ENCODE measurements at places on chromosomes 7 and 10.

GRCh38 chr10:118481871-118482270 is 113.6 kb downstream of the PRLHR start:
- no peak for DNase-seq

- no peak for DNase-seq
Observed at GRCh38 chr7:114104035-114104434, 185.2 kb upstream of the PPP1R3A start.

DNA sequence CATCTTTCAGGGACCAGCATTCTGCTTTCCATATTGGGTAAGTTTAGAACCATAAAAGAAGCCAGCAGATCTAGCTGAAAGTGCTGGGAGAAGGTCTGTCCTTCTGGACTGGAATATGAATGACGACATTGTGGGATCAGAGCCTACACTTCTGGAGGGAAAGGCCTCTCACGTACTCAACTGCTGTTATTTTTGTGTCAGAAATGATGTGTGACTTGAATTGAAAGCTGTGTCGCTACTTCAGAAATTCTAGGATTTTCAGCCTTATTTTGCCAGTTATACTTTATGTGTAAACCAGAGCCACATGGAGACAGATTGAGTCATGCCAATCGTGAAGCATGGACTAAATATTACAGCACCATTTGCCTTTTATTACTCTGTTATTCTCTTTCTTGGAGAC is 231.0 kb downstream of the KIAA1217 start:
- no peak for DNase-seq

GRCh38 chr7:82521906-82522445 is 78.4 kb upstream of the CACNA2D1 start:
- no peak for DNase-seq

DNA sequence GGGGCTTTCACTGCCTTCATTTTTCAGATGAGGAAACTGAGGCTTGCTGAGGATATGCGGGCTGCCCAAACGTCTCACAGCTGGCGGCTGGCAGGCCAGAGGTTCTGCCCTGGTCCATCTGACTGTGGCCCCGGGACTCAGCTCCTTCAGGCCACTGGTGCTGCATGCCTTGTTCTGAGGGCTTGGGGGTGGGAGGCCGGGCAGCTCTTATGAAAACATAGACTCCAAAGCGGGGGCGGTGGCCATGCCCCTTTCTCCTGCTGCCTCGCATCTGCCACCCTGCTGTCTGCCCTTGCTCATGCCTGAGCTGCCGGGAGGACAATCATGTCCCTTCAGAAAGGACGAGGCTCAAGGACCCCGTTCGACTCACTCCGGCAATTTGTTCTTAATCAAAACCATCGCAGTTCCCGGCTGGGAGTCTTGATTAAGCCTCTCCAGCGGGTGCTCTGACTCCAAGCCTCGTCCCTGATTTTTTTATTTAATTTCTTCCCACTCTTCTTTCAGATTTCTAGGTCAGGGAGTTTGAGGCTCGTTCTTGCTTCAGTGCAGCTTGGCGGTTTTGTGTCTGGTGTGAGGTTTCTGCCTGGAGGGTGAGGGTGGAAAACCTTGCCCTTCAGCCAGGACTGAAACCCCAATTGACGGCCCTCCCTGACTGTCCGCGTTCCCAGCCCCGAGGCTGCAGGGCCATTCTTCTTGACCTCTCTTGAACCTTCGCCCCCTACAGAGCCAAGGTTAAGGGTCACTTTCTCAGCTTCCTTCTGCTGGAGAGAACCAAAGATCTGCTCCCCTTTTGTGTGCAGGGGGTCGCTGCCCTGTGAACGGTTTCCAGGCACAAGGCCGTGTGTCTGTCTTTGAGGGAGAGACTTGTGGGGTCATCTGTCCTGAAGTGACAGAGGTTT is 120.8 kb downstream of the DNAJB6 start:
- no peak for DNase-seq

All from non-pigmented ciliary epithelial cell (primary cell).